ENCODE measurements at places on chromosomes 6 and 20.

DNA sequence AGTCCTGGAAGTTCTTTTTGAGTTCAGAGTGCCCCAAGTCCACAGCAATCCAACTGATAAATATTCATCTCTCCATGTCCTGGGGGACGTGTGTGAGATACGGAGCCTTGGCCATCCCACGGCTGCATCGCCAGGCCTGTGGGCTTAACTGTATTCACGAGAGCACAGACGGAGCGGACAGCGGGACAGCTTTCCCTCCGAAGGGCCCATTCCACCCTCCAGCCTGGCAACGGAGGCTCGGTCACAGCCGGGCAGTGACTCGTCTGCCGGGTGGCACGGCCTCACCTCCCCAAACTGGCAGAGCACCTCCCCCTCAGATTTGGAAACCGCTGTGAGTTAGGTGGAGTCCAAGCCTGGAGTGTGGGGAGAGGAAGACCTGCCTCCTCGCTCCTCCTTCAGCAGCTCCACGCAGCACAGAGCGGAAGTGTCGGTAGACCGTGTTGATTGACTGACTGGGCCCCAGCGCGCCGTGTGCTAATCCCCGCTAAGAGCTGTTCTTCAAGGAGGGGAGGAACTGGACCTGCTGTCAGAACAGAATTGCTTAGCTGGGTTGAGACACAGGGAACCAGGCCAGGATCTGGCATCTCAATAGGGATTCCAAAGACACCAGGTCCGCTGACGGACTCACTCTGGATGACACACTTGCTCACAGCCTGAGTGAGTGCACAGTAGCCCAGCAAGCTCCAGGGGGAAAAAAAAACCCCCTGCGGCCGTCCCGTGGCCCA, 10.9 kb downstream of the FOXF2 start:
- no peak for DNase-seq

GRCh38 chr6:37130704-37131103, 39.2 kb upstream of the PIM1 start:
- DNase-seq = no peak

- no peak for DNase-seq
Measured at GRCh38 chr20:56406910-56407309, 5.2 kb upstream of the CASS4 start.

GRCh38 chr6:20805021-20805420, 270.8 kb downstream of the CDKAL1 start:
- DNase-seq = no peak

- DNase-seq = no peak
Measured at GRCh38 chr6:6804843-6805615, 216.5 kb downstream of the LY86 start.

DNA sequence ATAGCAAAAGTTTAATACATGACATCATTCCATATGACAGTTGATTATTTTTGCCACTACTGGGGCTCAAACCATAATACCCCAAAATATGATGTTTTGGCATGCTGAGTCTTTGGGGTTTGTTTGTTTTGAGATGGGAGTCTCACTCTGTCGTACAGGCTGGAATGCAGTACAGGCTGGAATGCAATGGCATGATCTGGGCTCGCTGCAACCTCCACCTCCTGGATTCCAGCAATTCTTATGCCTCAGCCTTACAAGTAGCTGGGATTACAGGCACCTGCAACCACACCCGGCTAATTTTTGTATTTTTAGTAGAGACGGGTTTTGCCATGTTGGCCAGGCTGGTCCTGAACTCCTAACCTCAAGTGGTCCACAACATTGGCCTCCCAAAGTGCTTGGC, 1.3 kb upstream of the MRS2 start:
- no peak for DNase-seq

DNA sequence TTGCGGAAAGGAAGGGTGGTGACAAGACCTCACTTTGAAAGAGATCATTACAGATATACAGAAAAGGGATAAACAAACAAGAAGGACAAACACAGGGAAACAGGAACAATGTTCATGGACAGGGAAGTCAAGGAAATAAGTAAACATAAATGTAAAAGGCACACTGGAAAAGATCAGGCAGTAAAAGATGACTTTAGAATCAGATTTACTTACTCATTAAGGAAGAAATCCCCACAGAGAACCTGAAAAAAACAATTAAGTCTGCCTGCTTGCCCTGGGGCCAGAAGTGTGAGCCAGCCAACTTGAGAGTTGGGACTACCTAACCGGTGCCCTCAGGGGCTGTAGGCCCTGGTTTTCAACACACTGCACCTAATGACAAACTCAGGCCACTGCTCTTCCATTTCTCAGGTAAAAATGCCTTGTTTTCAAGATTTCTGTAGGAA, 1.7 kb downstream of the APMAP start:
- no peak for DNase-seq

GRCh38 chr6:148716811-148717210, 30.0 kb upstream of the UST start:
- no peak for DNase-seq

DNA sequence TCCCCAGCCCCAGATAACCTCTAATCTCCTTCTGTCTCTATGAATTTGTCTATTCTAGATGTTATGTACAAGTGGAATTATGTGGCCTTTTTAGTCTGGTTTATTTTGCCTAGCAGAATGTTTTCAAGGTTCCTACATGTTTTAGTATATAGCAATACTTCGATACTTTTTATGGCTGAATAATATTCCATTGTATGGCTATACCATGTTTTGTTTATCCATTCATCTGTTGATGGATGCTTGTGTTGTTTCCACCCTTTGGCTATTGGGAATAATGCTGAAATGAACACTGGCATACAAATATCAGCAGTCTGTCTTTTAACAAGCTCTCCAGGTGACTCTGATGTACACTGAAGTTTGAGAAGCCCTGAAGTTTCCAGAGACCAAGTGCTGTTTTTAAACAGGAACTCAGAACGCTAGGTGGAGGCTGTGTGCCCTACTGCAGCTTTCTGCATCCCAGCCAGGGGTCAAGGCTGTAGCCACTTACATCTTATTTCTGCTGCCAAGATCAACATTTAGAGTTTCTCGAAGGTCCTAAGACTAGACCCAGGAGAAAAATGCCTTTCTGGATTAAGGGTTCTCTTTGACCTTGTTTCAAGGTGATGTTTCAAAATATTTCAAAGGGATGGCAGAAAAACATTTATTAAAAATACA, 123.0 kb downstream of the SOBP start:
- no peak for DNase-seq

GRCh38 chr20:32521780-32522525, 63.2 kb downstream of the NOL4L start:
- peak; percentile 85 for DNase-seq

DNA sequence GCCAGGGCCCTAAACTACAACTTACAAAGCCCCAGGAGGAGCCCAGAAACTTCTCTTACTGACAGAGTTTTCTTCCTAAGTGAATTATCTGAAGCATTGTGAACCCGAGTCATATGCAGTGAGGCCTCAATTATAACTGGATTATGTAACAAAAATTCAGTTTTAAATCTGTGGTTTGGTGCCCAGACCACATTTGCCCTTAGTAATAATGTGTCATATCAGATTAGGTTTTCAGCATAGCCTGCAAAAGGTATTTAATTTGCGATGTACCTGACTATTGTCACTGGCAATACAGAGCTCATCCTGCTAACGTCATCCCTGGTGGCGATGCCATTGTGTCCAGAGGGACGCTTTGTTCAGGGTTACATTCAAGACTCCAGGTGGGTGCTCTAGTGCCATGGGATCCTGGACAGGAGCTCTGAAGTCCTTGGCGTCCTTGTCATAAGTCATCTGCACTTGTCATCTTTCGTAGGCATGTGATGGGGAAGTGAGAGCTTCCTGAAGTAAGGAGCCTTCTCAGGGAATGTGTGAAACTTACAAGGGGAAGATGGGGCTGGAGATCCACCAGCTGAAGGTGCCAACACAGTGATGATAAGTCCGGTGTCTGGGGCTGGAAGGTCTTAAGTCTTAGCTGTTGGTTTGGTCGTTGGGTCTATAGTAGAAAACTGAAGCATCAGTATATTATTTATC, 65.1 kb downstream of the HIVEP1 start:
- DNase-seq = no peak

GRCh38 chr6:108222504-108222903, 38.3 kb downstream of the SNX3 start:
- DNase-seq = no peak

DNA sequence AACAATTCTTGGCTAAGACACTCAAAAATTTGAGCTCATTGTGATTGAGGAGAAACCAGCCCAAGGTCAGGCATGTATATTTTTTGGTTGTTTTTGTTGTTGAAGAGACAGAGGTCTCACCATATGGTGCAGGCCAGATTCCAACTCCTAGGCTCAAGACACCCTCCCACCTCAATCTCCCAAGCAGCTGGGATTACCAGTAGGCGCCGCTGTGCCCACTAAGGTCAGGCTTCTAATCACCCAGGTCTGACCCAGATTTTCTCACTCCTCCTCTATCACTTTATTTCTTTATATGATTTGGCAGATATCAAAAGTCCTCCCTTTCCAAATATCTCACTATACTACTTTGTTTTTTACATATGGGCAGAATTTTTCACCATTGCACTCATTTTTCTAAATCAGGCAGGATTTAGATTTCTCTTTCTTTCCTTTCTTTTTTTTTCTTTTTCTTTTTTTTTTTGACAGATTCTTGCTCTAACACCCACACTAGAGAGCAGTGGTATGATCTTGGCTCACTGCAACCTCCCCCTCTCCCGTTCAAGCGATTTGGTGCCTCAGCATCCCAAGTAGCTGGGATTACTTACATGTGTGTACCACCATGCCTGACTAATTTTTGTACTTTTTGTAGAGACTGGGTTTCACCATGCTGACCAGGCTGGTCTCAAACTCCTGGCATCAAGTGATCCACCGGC, 1.7 kb upstream of the C6orf141 start:
- no peak for DNase-seq

DNA sequence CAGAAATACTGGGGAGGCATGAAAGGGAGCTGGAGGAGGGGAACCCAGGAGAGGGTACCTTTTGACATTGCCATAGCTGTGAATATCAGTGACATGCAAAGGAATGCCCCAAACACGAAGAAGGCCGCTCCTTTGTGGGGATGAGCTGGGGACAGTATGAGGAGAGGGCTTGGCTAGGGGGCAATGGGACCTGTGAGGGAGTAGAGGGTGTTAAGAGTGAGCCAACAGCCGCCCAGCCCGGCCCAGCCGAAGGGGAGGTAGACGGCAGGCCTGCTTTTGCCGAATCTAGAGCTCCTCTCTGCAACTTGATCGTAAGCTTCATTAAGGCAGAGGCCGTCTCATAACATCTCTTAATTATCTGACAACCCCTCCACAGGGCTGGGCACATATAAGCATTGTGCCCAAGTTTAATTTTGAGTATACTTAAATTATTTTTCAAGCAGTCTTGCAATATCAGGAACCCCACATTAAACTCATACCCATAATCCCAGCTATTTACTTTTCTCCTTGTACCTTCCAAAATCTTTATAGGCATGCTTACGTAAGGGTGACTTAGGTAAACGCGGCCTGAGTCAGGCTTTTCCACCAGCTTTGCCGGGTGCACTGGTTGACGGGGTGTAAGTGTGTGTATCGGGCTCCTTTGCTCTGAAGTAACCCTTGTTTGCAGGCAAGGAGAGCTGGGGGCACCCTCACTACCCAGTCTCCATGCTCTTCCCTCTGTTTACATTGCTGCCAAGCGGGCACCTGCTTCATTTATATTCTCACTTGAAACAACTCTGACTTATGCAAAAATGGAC, 24.9 kb upstream of the VEGFA start:
- DNase-seq = no peak

GRCh38 chr6:161001421-161001820, 9.9 kb downstream of the MAP3K4 start:
- peak; percentile 83 for DNase-seq

DNA sequence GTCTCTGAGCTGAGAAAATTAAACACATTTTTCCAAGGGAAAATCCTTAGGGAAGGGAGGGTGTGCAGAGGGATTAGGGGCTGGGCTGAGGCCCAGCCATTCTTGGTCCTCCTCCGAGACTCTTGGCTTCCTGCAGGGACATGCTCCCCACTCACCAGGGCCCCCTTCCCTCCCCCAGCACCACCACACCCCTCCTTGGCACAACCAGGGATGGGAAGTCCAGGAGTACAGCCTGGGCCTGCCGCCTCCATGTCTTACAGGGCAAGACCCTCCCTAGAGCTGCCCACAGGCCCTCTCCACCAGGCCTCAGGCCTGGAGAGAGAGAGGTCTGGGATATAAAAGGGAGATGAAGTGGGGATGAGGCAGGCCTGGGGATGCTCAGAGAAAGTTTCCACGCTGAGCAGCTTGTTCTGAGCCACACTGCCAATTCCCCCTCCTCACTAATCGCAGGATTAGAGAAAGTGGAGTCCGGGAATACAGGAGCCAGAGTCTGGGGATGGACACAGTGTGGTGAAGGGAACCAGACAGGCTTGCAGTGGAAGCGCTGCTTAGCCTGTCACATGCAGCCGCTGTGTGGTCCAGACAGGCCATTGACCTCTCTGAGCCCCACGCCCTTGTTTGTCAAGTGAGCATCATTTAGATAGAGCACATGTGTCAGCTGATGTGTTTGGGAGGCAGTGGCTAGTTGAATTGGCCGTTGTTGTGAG, 105.5 kb downstream of the MRPL14 start:
- DNase-seq = no peak

- DNase-seq = no peak
Measured at GRCh38 chr6:102402635-102403329, 1009.3 kb downstream of the GRIK2 start.

GRCh38 chr6:125791151-125791819, 525 bp downstream of the NCOA7 start:
- peak; percentile 45 for DNase-seq

DNA sequence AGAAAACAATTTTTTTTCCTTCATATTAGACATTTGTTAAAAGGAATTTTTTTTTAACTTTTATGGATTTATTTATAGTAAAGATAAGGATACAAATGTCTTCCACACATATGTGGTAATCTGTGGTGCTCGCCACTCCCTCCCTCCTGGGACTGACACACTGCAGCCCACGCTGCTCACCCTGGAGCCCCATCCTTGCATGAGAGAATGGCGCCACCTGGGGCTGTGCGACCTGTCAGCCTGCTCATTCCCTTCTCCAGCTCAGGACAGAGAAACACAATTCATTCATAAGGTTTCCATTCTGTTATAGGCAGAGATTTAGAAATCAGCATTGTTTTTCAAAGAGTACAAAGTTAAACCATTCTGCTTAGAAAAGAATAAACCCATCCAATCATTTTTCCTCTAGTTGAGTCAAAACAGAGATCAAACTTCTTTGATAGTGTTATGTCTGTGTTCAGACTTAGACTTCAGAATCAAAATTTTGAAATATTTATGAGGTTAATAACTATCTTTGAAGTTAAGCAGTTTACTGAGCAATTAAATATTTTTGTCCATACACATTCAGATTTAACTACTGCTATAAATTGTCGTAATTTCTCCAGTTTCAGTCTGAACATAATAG, 42.8 kb upstream of the DYNLRB1 start:
- peak; percentile 9 for DNase-seq
